Bronchus fibroblast of lung (primary cell): ENCODE measurements at places on chromosomes 2 and 18. TPM values are rescaled to one million over a fixed set of nuclear protein-coding genes. Genes with fewer than 3 reads are reported as not detected.

COL3A1 gene
- total RNA-seq, result 583 and 652 TPM in 2 replicates

RTP5 gene
- total RNA-seq, result not detected in 2 replicates

ZBTB7C gene
- not detected in 2 replicates for total RNA-seq

ARHGAP15 gene
- total RNA-seq, result not detected in 2 replicates

NAGK gene
- 105 and 106 TPM in 2 replicates for total RNA-seq

SEMA4C gene
- total RNA-seq, result 25.1 and 27.1 TPM in 2 replicates

FBXO15 gene
- total RNA-seq, result under 0.01 and 0.34 TPM in 2 replicates

TLX2 gene
- 0.15 and 0.34 TPM in 2 replicates for total RNA-seq

CREG2 gene
- total RNA-seq, result under 0.01 and 0.34 TPM in 2 replicates

SLC9A4 gene
- not detected in 2 replicates for total RNA-seq

MDH1B gene
- total RNA-seq, result 0.34 and 0.45 TPM in 2 replicates

SULT1C4 gene
- total RNA-seq, result 0.15 and 0.50 TPM in 2 replicates

LHCGR gene
- not detected in 2 replicates for total RNA-seq

CFAP65 gene
- not detected in 2 replicates for total RNA-seq

SMYD1 gene
- total RNA-seq, result not detected in 2 replicates

CFC1 gene
- not detected in 2 replicates for total RNA-seq

STAT4 gene
- under 0.01 and 0.15 TPM in 2 replicates for total RNA-seq

AQP12B gene
- not detected in 2 replicates for total RNA-seq
